ENCODE measurements at places on chromosomes 11 and 22. TPM values are rescaled to one million over a fixed set of nuclear protein-coding genes. Genes with fewer than 3 reads are reported as not detected.
A peak's percentile ranks its signal among the peaks of the same experiment; 100 is the strongest.

DNA sequence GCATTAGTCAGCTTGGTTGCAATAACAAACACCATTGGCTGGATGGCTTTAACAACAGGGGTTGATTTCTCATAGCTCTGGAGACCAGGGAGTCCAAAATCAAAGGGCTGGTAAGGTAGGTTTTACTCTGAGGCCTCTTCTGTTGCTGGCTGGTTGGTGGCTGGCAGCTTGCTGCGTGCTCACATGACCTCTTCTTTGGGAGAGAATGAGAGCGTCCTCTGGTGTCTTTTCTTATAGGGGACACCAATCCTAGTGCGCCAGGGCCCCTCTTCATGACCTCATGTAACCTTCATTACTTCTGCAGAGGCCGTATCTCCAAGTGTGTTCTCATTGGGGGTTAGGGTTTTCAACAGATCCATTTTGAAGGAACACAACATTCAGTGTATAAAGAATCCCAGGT lies 1308.3 kb downstream of the TBC1D22A start:
- no peak for DNase-seq

DNA sequence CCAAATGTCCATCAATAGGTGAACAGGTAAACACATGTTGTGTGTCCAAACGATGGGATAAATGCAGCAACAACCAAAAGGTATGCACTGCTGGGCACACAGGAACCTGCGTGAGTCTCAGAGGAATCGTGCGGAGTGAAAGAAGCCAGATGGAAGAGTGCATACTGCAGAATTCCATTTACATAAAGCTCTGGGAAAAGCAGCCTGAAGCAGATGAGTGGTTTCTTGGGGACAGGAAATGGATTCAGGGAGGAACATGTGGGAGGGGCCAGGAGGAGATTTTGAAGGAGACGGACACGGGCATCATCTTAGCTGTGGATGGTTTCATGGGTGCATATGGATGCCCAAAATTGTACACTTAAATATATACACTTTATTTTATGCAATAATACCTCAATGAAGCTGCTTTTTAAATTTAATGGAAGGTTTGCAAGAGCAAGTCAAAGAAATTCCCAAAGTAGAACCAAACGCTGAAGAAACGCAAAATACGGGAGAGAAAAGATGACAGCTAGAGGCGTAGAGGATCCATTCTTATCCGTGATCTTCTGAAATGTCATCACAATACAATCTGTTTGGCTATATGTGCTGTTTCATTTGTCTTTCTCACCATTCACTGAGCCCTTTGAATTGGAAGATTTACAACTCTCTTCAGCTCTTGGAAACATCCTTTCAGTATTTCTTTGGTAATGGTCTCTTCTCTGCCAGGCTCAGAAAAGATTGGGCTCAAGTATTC lies 24.5 kb downstream of the ST14 start:
- DNase-seq: no peak

- DNase-seq: no peak
Observed at GRCh38 chr11:45319077-45319476, 32.9 kb upstream of the SYT13 start.

DNA sequence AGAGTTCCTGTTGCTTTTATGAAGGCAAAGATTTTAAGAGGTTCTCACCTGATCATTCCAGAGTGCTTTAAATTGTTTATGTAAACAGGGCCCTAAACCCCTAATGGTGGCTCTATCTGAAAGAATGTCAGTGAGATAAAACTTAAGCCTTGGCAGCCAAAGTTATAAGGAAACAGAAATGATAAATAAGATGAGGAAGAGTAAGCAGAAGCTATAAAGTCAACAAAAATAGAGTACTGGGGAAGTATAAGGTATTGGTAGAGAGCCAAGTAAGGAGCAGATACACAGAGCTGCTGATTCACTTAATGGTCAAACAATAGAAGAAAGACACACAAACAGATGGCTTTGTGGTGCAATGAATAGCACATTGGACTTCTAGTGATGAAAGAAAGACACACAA lies 37.9 kb downstream of the TMPRSS5 start:
- DNase-seq: no peak

DNA sequence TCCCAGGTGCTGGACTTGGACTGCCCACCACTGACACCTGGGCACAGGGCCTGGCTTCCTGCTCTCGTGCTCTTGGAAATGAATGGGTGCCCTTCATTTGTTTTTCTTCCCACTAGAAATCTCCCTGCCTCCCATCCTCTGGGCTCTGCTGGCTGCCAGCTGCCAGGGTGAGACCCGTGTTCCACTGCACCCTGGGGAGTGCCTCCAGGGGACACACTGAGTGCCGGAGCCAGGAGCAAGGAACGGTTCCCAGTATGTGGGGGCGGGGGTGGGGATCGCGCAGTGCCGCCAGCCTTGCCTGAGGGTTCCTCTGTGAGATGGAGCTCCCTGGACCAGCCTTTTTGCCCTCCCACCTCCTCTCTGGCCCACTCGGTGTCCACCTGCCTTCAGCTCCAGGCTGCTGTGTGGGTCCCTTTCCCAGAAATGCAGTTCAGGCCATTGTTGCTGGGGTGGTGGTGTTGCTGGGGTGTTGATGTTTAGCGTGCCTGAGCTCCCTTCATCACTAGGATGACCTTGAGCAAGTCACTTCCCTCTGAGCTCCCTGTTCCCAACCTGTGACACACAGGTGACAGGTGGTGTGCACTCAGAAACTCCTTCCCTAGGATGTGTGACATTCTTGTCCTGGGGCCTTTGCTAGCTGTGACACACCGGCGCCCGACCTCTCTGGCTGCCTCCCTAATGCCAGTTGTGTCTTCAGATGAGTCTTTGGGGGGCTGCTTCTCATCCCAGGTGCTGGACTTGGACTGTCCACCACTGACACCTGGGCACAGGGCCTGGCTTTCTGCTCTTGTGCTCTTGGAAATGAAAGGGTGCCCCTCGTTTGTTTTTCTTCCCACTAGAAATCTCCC lies 72.1 kb downstream of the MED15 start:
- no peak for DNase-seq

- DNase-seq: no peak
Observed at GRCh38 chr11:61832754-61833153, 4.7 kb downstream of the FADS2 start.

- DNase-seq: no peak
Observed at GRCh38 chr11:126337126-126337473, 18.4 kb upstream of the ST3GAL4 start.

DNA sequence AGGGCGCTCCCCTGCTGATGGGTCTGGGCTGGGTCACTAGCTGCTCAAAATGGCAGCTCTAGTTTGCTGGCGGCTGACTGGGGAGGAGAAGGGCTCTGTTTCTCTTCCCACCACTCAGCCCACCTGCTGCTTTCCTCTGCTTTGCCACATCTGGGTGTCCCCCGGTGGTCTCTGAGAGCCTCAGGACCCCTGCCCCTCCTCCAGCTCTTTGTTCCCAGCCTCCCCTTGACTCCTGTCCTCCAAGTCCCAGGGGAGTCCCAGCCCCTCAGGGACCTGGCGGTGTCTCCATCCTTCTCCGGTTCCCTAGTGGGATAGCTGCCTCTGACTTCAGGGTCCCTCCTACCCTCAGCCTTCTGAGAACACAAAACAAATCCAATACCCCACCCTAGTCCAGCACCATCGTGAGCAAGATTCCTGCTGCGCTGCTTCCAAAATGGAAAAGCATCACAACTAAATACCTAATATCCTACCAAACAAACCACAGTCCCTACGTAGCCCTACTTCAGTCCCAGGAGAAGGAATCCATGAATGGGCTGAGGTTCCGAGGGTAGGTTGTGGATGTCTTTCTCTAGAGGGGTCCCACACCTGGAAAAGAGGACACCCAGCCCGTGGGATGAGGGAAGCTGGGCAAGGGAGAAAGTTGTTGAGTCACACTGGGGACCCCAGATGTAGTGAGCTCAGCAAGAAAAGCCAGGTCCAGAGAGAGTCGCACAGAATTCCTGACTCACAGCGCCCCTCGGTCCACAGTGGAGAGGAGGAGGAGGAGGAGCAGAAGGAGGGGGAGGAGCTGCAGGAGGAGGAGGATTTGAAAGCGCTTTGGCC lies 45.0 kb upstream of the NNMT start:
- no peak for DNase-seq

GRCh38 chr11:134045799-134046635 lies 22.9 kb upstream of the JAM3 start:
- no peak for DNase-seq

DNA sequence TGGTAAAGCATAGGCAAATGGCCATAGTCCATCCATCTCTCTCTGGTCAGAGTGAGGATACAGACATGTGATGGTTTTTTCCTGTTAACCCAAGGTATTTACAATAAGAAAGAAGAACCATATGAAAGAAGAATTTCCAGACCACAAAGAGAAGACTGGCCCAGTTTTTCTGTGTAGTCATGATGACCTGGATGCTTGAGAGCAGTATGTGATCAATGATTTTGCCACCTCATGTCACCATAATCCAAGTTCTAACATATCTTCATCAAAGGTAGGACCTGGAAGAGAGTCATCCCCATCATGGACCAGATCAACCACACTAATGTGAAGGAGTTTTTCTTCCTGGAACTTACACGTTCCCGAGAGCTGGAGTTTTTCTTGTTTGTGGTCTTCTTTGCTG lies at the start of gene OR4D6:
TSS of gene OR4D6 (plus strand) at position 301 of the 400 bp plus-strand sequence. CDS start at position 301, 0 bp downstream.
- no peak for DNase-seq

- no peak for DNase-seq
Observed at GRCh38 chr22:31609716-31610115, 52.3 kb downstream of the PISD start.

GRCh38 chr11:121485216-121485615 lies 32.4 kb upstream of the SORL1-AS1 start:
- DNase-seq: no peak

DNA sequence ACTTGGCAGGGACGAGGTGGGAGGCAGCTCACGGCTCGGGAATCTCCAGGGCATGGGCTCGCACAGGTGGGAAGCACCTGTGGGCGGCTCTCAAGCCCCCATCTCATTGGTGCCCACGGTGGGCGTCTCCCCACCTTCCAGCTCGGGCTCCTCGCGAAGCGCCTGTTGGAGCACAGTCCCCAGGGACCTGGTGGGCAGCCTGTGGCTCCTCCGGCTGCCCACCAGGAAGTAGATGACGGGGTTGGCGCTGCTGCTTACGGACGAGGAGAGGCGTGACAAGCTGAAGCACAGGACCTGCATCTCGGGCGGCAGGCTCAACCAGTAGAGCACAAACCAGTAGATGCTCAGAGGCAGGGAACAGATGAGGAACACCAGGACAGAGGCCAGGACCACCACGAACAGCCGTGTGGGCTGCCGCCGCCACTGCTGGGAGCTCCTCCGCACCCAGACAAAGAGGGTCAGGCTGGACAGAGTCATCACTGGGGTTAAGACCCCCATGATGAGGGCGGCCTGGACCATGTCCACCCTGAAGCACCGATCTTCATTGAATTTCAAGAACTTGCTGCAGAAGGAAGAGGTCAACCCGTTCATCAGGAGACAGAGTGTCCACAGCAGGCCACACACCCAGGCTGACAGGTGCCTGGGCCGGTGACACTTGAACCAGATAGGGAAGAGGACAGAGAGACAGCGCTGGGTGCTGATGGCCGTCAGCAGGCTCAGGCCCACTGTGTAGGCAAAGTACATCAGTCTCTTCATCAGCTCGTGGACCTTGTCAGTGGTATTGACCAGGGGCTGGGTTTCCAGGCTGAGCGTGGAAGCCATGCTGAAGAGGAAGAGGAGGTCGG lies 633 bp downstream of the MRGPRD start:
- DNase-seq: no peak

DNA sequence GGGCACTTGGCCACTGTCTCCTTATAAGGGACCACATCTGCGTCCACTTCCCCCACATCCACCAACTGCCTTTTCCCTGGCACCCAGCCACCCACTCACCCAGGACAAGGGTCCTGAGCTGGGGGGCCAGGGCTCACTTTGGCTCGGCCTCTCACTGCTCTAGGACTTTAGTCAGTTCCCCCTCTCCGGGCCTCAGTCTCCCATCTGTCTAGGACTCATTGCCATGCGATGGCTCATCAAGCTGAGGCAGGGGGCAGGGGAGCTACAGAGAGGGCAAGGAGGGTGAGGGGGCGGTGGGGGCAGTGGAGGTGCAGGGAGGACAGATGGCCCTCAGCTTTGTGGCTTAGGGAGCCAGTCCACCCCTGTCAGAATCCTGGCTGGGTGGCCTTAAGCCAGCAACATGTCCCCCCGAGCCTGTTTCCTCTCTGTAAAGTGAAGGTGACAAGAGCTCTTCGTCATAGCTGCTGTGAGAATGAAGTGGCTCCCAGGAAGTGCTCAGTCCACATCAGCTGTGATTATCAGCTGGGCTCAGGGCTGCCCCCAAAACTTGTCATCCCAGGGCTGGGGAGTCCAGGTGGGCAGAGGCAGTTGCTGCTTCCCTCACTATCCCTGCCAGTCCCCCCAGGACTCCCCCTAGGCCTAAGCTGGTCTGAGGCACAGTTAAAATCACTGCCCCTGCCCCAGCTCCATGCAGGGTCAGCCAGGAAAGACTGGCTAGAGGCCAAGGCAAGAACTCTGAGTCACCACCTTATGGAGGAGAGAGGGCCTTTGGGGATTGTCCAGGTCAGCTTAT lies 14.9 kb downstream of the RAC2 start:
- no peak for DNase-seq

DNA sequence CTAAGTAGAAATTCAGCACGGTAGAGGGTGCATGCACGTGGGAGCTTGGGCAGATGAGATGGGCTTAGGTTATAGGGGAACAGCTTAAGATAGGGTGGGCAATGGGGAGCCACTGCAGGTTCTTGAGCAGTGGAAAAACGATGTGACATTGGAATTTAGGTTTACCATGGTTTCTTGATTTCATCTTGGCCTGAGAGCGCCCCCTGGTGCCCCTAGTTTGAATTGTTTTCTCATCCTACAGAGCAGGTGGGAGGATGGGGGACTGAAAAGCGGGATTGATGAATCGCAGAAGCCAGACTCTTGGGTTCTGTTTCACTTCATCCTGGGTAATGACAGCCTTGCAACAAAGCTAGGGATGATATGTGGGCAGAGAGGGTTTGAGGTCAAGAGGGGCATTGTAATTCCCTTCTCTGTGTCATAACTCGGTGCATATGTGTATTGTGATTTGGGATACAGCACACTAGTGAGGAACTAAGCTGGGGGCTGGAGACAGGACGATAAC lies 6.7 kb upstream of the MCAM start:
- DNase-seq: peak; percentile 70

- peak; percentile 80 for DNase-seq
Observed at GRCh38 chr11:5624489-5625279, at the start of gene TRIM34. Gene TRIM34 (plus strand): TSS chr11:5625001. CDS start chr11:5632332, 7,331 bp downstream.

DNA sequence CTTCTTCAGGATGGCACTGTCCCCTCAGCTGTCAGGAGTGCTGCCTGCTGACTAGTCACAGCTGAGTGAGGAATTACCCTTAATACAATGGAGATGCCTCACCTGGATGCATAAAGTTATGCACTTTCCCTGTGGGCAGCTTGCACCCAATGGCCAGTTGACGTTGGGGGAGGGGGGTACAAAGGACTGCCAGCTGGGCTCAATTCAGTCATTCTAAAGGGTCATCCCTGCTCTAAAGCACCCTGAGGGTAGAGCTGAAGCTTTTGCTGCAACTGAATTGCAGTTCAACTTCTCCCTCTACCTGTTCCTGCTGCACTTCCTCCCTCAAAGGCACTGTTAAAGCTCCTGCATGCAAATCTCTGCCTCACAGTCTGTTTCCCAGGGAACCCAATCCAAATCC lies 147.8 kb upstream of the SESN3 start:
- no peak for DNase-seq

GRCh38 chr11:115624065-115624464 lies 119.8 kb upstream of the CADM1 start:
- no peak for DNase-seq

- no peak for DNase-seq
Observed at GRCh38 chr11:131851964-131852755, 481.7 kb downstream of the NTM start.

Gene AQP11
- 1.7 TPM for polyA plus RNA-seq

Gene OR52I2
- polyA plus RNA-seq: not detected

Gene MS4A6E
- not detected for polyA plus RNA-seq

Gene DMC1
- not detected for polyA plus RNA-seq

Gene DENND6B
- 4.6 TPM for polyA plus RNA-seq

Gene CLMP
- 47.1 TPM for polyA plus RNA-seq

Gene CUL5
- polyA plus RNA-seq: 41.5 TPM

Data from muscle of arm (tissue), 14 donors.